ENCODE measurements at places on chromosomes 3 and 15.
A peak's percentile ranks its signal among the peaks of the same experiment; 100 is the strongest.

DNA sequence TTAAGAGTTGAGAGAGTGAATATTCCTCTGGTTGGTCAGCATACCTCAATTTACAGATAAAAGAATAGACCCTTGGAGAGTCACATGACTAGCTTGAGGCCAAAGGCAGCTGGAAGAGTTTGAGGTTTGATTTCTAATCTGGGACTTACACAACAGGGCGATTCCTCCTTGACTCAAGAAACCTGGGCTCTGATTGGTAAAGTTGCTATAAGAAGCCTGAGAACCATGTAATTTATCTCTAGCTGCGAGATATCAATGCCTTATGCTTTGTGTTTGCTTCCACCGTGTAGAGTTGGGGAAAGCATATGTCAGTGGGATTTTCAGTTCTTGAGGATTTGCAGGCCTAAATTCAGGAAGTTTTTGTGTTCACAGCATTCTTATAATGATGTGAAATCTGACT, 206.0 kb downstream of the KLHL25 start:
- peak; percentile 37 for DNase-seq

DNA sequence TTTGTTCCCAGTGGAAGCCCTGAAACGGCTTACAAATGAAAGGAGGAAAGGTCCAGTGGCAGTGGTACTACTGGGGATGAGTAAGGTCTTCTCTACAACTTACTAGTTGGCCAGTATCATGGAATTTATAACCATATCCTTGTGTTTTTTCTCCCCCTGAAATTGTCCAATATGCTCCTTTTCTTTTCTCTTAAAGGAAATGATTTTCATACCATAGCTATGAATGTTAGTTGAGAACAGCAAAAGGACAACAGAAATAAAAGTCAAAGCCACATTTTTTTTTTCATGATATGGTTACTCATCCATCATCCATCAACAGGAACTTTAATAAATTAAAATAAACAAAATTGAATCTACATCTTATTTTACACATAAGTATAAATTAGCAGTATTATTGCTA, 450.4 kb downstream of the MFSD1 start:
- no peak for DNase-seq

- no peak for DNase-seq
Measured at GRCh38 chr3:154214306-154214705, 93.1 kb downstream of the ARHGEF26 start.

- DNase-seq = no peak
Measured at GRCh38 chr3:4749567-4750002, 229.7 kb upstream of the BHLHE40 start.

DNA sequence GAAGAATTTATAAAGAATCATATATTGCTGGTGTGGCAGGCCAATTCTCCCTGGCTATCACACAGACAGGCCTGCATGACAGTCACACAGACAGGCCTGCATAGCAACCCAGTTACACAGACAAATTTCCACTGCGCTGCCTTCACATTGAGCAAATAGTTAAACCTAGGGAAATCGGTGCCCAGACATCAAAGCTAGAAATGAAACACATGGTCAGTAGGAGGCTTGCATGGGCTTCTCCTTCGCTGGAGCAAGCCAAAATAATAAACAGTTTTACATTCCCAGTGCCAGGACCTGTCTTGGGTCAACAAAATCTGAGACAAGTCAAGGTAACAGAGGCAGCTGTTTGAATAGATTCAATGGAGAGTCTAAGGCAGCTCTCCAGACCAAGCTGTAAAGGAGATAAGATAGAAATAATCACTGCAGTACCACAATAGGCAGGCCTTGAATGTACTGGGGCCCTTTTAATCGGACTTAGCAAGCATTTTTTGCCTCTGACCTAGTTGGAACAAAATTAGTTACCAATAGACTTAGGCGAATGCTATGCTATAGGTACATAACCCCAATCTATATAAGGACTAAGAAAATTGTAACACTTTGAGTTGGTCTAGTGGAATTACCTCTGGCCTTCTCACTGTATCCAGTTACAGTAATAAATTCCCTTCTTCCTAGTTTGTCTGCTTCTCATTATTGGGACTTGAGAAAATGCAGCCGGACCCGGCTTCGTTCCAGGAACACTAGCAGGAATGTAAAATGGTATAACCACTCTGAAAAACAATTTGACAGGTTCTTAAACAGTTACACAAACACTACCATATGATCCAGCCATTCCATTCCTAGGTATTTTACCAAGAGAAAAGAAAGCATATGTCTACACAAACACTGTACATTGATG, 274.7 kb upstream of the UBE2E2 start:
- DNase-seq = no peak

GRCh38 chr3:86161493-86161892, 829.5 kb downstream of the VGLL3 start:
- DNase-seq = no peak

- DNase-seq = peak; percentile 45
Measured at GRCh38 chr3:98817547-98818041, 54.5 kb downstream of the ST3GAL6 start.

DNA sequence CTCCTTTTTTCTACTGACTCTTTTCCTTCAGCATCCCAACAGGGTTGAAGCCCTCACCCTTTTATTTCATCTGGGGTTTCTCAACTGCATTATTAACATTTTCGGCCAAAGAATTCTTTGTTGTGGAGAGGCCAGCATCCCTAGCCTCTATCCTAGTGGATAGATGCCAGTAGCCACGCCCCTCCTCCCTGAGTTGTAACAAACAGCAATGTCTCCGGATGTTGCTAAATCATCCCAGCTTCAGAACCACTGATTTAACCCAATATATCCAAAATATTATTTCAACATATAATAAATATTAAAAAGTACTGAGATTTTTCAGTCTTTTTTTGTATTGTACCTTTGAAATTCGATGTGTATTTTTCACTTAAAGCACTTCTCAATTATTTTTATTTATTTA, 2.0 kb upstream of the RNF111 start:
- no peak for DNase-seq

DNA sequence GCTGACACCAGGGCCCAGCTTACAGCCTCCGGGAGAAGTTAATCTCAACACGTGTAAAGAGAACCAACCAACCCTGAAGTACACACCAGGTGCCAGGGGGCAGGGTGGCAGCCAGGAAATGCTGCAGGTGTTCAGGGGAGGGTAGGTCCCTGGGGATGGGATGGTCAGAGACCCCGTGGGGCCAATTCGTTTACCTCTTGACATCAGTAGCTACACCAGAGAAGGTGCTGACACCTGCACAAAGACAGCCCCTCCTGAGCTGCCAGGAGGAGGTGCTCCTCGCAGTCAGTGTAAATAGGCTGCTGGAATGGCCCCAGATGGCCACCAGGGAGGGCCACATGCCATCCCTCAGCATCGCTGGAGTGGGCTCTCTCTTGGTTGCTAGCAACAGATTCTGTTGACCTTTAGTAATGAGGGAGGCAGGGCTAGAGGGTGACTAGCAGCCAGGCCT, 52.8 kb downstream of the CORO2B start:
- no peak for DNase-seq

DNA sequence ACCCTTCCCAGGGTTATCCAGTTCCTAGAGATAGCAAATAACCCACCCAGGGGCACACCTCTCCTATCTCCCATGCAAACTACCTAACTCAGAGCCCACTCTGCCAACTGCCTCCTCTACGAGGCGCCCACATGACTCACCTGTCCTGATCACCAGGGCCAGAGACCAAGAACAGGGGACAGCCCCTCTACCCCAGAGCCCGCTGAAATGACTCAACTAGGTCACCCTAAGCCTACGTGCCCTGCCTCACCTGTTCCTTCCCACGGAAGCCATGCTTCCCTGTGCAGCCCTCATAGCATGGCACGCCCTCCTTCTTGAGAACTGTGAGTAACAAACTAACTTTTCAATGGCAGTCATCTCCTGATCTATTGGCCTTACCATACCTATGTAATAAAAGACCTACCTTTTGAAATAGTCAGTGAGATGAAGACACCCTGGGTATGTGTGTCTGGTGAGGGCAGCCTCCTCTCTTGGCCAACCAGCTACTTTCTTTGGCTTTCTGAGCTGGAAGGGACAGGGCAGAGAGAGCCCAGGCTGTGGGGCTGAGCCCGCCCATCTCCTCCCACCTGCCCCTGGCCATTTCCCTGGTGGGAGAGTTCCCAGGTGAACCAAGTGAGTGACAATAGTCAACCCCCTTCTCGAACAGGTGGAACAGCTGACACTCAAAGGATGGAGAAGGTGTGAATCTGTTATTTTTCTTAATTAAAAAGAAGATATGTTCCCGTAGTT, 25.5 kb upstream of the PRR23E start:
- no peak for DNase-seq

DNA sequence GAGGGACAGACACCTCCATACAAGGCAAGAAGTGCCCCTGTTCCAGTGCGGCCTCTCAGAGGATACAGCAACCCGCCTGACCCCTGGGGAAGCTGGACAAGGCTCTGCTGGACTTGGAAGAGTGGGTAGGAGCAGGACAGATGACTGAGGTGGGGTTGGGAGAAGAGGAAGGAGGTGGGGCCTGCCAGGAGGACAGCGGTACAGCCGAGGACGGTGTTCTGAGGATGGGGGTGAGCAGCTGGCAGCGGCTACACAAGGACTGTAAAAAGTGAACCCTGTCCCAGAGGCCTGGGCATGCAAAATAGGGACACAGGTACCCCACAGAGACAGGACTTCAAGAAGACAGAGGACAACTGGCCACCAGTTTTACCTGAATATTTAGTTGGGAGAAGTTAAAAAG, 23.5 kb upstream of the ELP6 start:
- DNase-seq = no peak

DNA sequence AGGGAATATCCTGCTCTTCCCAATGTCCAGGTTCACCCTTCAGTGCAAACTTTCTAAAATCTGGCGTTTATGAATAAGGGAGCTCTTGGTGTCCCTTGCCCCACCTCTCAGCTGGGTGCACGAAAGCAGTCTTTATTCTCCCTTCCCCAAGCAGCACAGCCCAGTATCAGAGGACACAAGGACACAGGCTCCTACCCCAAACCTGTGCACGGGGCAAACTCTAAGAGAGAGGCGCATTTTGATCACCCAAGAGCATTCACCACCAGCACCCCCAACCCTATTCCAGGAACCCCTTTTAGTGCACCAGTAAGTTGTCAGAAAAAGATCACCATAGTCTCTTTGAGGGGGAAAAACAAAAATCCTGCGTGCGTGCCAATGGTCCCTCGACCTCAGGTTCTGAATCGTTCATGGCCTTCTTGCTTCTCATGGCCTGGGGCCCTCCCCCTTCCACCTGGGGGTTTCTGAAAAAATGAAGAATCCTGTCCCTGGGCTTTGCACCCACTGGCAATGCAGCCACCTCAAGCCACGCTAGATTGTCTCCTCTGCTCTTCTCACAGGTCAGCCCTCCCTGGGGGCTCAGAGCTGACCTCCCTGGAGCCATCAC, 78.9 kb downstream of the FAM174B start:
- no peak for DNase-seq

DNA sequence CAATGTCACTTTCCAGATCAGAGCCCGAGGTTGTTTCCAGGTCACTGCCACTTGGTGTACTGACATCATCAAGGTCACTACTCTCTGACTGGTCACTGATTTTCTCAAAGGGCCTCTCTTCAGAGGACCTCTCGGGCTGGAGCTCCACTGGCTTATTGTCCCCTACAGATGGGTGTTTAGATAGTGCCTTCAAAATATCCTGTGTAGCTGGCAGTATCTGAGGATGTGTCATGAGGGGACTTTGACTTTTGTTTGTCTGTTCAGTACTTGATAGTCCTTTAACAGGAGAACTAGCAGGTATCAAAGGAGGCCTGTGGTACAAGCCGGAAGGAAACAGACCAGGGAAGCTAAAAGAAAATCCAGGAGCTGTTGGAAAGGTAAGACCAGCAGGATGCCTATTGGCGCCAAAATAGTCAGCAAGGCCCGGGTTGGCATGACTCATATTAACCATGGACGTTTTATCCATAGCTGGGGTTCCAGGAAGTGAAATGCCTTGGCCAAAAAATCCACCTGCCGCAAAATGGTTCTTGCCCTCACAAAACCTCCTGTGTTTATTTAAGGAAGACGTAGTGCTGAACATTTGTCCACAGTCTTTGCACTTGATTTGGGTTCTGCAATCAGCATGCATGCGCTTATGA, 547.3 kb downstream of the MECOM start:
- no peak for DNase-seq

GRCh38 chr3:113629584-113630421, 66.6 kb downstream of the USF3 start:
- no peak for DNase-seq

GRCh38 chr3:102200560-102200959, 234.3 kb upstream of the ZPLD1 start:
- no peak for DNase-seq

DNA sequence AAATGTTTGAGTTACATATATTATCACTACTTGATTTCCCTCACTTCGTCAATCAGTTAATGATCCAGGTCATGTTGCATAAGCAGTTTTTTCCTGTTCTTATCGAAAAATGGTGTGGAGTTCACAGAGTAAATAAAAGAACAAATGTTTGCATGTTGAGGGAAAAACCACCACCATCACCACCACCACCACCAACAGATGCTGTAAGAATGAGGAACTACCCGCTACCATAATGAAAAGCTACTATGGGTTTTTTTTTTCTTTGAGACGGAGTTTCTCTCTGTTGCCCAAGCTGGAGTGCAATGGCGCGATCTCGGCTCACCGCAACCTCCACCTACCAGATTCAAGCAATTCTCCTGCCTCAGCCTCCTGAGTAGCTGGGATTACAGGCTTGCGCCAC, 27.6 kb downstream of the RUBCN start:
- peak; percentile 64 for DNase-seq

DNA sequence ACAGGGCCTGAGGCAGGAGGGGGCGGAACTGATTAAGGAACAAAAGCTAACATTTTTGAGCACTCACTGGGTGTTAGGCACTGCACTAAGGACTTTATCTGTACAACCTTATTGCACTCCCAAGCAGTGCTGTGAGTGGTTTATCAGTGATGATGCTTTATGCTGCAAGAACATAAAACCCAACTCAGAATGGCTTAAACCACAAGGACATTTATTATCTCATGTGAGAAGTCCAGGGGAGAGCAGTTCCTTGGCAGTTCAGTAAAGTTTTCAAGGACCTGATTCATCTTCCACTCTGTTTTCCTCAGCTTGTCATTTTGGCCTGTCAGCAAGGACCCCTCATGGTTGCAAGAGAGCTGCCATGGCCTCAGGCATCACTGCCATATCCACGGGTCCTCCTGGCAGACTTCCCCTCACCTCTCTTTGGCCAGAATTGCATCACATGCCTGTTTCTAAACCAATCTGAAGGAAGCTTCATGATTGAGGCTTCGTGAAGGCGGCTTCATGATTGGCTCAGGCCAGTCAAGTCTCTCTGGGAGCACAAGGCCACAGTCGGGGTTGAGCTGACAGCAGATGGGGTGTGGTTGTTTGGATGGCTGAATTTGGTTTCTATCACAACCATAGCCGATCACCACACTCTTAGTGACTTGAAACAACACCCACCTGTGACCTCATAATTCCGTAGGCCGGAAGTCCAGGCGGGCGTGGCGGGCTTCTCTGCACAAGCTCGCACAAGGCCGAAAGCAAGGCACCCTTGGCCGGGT, 15.8 kb downstream of the EFCC1 start:
- no peak for DNase-seq

DNA sequence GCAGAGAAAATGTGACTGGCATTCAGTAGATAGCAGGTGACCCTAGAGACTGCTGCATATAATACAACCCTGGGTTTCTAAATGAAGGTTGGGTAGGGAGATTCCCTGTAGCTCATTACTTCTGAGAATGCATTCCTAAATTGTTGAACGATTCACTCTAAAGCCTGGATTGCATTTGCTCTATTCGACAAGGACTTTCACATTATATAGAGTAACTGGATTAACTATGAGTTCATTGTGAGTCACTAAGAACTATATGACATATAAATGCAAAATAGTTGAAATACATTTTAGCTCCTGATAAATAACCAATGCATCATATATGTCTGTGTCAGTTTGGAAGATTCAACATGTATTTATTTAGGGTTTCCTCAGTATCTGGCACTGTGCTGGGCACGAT, 294.7 kb upstream of the CCDC54 start:
- no peak for DNase-seq

GRCh38 chr15:23835953-23836352, 148.8 kb upstream of the NDN start:
- no peak for DNase-seq
